ENCODE measurements at places on chromosomes 5 and 9.

DNA sequence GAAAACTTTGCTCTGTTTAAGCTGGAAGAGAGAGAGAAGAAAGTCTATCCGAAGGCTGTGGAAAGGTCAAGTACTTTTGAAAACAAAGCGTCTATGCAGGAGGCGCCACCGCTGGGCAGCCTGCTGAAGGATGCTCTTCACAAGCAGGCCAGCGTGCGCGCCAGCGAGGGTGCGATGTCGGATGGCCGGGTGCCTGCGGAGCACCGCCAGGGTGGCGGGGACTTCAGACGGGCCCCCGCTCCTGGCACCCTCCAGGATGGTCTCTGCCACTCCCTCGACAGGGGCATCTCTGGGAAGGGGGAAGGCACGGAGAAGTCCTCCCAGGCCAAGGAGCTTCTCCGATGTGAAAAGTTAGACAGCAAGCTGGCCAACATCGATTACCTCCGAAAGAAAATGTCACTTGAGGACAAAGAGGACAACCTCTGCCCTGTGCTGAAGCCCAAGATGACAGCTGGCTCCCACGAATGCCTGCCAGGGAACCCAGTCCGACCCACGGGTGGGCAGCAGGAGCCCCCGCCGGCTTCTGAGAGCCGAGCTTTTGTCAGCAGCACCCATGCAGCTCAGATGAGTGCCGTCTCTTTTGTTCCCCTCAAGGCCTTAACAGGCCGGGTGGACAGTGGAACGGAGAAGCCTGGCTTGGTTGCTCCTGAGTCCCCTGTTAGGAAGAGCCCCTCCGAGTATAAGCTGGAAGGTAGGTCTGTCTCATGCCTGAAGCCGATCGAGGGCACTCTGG is 32.6 kb downstream of the CD180 start:
- DNase-seq = no peak

DNA sequence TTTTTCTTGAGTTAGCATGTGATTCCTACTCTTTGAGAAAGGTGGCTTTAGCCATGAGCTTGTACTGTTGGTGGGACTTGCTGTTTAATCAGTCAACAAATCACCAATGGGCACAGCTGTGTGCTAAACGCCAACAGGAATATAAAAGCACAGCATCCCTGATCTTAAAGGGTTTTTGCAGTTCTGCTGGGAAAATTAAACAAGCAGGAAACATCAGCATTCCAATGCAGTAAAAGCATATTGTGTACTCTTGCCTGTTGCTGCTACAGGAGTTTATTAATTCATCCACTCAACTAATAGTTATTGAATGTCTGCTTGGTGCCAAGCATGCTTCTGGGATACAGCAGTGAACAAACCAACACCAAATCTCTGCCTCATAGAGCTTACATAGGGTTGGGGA is 27.4 kb upstream of the F2RL1 start:
- no peak for DNase-seq

DNA sequence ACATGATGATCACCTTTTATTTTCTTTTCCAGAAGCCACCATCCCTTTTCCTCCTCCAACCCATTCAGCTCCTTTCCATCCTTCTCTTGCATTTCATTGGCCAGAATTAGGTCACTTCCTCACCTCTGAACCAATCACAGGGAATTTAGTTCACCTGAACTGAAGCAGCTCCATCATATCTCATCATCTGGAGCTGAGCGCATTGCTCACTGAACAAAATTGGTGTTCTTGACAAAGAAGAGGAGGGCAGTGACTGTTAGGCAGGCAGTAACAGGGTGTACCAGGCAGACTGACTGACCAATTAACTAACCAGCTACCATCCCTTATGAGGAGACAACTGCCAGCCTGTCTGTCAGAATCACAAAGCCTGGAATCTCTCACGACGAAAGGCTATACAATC is 1.8 kb upstream of the ZNF354A start:
- no peak for DNase-seq

- DNase-seq = peak; percentile 100
Observed at GRCh38 chr5:177425801-177426565, 493 bp upstream of the GRK6 start.

GRCh38 chr5:58156973-58157701 is 302.7 kb downstream of the PLK2 start:
- no peak for DNase-seq

DNA sequence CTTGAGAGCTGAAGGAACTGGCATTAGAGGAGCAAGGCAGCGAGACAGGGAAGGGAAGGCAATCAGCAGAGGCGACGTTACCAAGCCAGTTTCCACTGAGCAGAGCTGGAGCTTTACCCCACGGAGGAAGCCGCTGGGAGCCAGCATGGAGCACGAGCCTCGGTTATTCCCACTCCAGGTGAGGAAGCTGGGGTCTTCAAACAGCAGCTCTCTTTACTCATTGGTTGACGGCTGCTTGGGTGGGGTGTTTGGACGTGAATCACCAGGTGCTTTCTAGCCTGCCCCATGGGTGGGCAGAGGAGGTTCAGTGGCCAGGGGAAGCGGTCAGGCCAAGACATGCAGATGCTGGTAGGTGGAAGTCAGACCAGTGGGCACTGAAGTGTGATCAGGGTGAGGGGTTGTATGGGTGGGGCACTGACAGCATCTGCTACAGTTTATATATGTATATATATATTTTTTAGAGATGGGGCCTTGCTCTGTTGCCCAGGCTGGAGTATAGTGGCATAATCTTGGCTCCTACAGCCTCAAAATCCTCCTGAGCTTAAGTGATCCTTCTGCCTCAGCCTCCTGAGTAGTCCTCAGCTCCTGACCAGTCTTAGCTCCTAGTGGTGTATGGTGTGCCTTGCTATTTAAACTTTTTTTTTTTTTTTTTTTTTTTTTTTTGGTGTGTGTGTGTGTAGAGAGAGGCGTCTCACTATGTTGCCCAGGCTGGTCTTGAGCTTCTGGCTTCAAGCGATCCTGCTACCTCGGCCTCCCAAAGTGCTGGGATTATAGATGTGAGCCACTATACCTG is 12.4 kb downstream of the SNX30 start:
- no peak for DNase-seq

DNA sequence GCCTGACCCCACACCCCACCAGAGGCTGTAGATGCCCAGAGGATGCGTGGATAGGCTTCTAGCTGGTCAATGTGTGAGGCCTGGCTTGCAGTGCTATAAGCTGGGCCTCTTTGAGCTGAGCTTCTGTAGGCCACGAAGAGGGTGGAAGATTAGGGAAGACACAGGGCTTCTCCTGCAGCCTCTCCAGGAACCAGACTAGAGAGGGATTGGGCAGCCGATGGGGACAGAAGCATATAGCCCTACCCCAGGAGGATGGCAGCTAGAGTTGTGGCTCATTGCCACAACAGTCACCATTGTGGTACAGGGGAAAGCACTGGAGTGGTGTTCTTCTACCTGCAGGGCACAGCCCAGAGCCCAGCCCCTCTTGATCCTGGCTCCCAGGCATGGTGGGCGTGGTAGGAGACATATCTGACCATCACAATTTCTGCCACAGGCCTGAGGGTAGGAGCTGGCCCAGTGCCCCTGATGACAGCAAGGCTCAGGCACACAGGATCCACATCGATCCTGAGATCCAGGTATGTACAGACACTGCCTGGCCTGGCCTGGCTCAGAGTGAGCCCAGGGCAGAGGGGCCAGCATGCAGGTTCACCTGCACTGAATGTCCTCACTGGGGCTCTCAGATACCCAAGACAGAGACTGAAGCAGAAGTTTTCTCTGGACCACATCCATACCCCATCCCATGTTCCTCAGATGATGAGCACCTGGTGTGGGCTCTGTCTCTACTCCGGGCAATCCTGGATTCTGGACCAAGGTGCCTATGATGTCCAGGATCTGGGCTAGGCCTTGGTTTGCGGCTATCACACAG is 8.7 kb downstream of the PDLIM4 start:
- no peak for DNase-seq

DNA sequence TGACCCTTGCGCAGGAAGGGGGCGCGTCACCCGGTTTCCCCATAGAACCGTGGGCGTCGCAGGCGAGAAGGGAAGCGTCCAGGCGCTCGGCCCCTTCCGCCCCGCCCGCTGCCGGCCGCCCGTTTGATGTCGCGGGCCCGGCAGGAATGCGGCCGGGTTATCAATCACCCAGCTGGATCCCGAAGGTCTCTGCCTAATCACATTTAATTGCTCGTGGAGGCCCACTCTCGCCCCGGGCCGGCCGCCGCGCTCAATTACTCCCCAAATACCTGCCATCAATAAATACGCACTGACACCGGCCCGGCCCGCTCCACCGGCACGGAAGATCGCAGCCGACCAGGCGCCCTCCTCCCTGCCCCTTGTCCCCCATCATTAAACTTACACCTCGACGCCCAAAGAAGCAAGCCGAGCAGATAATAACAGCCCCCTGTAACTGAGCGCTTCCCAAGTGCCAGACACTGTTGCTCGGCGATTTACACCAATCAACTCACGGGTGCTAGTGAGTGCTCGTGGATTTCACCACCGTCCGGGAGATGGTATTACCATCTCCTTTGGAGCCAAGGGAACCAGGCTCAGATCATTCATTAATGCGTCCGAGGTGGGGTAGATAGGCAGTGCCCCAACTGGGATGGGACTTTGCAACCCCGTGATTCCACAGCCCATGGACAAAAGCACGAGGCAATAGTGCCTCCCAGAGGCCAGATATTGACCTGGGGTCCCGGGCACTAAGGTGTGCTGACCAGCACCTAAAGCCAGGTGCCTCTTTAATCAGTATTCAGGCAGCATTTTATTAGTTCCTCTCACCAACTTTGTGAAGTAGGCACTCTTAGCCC is 11.3 kb downstream of the MSX2 start:
- no peak for DNase-seq

DNA sequence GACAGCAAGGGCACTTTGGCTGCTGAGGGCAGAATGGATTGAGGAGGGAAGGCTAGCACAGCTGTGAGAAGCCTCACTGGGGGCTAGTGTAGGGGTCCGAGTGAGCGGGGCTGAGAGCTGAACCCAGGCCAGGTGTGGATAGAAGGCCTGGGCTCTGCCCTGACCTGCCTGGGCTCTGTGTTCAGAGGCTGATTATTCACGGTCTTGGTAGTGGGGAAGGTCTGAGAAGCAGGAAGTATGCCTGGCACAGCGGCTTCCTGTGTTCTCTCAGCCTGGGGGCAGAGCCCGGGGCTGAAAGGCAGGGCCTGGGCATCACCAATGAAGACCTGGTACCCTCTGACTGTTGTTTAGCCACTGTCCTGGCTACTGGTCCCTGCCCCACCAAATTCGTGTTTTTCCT is 136.4 kb upstream of the TBC1D2 start:
- DNase-seq = no peak

DNA sequence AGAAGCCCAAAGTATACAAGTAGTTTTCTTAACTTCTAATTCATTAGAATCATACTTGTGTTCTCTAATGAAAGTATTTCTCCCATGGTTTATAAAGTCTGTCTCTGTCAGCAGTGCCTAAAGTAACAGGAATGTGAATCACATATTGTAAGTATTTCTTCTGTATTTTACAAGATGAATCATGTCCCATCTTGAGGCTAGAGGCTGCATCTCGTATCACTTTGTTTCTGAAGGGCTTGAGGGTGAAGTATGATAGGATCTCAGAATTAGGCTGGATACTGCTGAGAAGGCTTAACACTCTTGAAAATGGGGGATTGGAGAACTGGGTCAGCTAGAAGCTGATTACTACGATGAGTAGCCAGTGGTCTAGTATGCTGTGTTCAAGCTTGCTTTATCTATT is 242.2 kb upstream of the ACTBL2 start:
- DNase-seq = no peak

DNA sequence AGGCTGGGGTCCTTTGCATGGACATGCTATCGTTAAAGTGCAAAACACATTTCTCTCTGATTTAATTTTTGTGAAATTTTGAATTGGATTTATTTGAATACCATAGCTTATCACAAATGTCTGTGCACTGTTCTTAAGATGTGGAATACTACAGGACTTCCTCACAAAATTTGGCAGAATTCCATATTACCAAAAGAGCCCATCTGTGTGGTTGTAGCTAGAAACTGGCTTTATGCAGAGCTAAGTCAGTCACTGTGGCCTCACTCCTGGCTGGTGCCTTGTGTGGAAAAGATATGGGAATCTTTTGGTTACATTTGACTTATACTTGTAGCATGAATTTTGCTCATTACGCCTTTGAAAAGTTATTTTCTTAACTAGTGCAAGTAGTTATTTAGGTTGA is 35.5 kb downstream of the ACO1 start:
- no peak for DNase-seq

- DNase-seq = no peak
Observed at GRCh38 chr5:14928661-14929060, 57.1 kb upstream of the ANKH start.

DNA sequence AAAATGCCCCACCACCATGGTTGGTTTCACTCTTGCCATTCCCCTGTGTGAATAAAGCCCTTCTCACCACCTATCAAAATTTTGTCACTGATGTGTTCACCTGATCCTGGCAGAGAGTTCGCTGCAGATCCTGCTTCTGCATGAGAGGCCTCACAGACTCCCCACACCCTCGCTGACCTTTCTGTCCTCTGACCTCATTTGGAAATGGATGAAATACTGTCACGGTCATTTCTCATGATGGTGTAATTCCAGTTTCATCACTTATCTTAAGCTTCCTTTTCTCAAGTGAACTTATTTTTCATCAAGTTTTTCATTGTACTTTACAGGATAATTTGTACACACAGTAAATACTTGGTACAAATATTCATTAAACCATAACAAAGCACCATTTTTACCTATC is 131.3 kb downstream of the FRMD3 start:
- DNase-seq = no peak

- DNase-seq = no peak
Observed at GRCh38 chr5:158992037-158992740, 107.5 kb downstream of the EBF1 start.

GRCh38 chr9:95088421-95089161 is 228.9 kb downstream of the FANCC start:
- no peak for DNase-seq

- DNase-seq = no peak
Observed at GRCh38 chr9:116189683-116190082, 36.1 kb downstream of the PAPPA start.

- no peak for DNase-seq
Observed at GRCh38 chr5:169161022-169161680, 139.8 kb downstream of the SLIT3 start.

GRCh38 chr5:21834863-21835262 is 1018.3 kb downstream of the CDH12 start:
- no peak for DNase-seq

- DNase-seq = no peak
Observed at GRCh38 chr5:158935215-158935614, 164.5 kb downstream of the EBF1 start.

- no peak for DNase-seq
Observed at GRCh38 chr5:125408448-125409233, 662.2 kb upstream of the ZNF608 start.
